EL (cell line): ENCODE measurements at places on chromosomes 1 and 21.

DNA sequence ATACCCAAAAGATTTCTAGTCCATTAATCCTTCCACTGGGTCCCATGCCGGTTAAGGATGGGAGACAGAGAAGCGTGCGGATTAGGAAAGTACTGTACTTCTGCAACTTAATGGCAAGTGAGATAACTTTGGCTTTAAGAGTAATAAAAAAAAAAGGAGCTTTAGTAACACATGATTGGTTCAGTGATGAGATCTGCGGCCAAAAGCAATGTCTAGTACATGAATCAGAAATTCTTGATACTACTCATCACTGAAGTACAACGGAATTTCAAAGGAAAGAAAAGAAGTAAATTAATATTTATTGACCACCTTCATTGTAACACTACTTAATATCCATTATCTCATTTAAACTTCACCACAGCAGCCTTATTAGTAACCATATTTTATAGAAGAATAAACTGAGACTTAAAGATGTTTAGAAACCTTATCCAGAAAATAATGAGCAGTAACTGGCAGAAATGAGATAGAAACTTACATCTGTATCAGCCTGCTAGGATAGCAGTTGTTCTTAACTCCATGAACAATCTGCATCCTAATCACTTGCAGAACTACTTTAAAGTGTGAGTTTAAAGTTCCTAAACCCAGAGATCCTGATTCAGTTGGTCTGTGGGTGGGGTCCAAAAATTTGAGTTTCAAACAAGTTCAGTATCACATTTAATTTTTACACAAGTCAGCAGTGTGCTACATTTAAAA lies 14.1 kb upstream of the NUF2 start:
- DNase-seq, result peak; percentile 89

DNA sequence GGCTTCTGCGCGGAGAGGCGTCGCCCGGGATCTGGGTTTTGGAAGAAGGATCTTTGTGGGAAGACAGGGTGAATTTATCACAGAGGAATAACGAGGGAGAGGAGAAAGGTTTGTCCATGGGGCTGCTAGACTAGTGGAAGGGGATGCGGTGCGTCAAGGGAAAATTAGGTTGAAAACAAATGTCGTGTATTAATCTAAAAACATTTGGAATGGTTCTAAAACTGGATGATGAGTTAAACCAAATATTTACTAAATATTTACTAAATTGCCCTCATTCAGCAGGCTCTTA lies 647 bp downstream of the RO60 start:
- DNase-seq, result no peak

DNA sequence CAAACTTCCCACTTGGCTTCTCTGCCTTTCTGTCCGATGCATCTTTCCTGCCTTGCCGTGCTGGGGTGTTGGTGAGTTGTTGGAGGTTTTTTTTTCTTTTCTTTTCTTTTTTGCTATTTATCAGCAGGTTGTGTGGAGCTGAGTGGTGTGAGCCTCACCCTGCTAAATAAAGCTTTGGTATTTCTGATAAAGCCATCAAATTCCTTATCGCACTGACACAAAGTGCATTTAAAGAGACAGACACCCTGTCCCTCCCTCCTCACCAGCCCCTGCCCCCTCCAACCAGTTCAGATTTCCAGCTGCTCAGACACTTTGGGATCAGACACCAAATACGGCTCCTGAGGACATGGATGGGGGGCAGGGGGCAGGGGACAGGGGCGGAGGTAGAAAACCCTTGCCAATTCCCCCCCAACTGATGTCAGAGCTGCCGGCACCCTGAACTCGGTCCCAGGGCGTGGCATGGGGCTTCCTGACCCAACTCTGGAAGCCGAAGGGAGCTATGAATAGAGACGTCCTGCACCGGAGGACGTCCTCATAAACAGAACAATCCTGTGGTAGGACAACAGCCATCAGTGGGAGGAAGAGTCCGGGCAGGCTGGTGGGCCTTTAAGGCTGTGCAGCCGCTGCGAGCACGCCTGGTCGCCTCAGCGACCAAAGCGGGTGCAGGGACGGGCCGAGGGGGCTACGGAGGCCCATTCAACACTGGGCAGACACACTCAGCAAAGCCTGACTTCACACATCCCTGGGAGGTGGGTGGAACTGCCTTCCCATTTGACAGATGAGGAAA lies 79.0 kb downstream of the CASZ1 start:
- no peak for DNase-seq

- DNase-seq, result no peak
Observed at GRCh38 chr1:53277326-53277725, 39.0 kb upstream of the MAGOH start.

GRCh38 chr1:214360525-214361164 lies 79.7 kb downstream of the SMYD2 start:
- no peak for DNase-seq

GRCh38 chr1:31523012-31523411 lies 53.3 kb upstream of the TINAGL1 start:
- no peak for DNase-seq

GRCh38 chr1:5601516-5601915 lies 390.7 kb downstream of the NPHP4 start:
- DNase-seq, result no peak

DNA sequence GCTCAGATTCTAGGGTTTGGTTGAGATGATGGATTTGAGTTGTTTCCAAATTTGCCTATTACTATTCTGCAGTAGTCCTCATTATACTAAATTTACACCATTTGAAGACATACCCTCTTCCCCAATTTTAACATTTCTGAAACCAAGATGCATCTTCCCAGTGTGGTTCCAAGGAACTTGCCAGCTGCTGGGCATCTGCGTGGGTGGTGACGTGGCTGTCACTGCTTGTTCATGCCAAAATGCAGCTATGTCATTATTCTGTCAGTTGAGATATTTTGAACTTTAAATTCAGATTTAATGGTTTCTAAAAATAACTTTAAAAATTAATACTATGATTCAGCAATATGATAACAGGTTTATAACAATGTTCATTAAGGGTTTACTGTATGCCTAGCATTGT lies 1.2 kb downstream of the ZFP69 start:
- DNase-seq, result no peak

DNA sequence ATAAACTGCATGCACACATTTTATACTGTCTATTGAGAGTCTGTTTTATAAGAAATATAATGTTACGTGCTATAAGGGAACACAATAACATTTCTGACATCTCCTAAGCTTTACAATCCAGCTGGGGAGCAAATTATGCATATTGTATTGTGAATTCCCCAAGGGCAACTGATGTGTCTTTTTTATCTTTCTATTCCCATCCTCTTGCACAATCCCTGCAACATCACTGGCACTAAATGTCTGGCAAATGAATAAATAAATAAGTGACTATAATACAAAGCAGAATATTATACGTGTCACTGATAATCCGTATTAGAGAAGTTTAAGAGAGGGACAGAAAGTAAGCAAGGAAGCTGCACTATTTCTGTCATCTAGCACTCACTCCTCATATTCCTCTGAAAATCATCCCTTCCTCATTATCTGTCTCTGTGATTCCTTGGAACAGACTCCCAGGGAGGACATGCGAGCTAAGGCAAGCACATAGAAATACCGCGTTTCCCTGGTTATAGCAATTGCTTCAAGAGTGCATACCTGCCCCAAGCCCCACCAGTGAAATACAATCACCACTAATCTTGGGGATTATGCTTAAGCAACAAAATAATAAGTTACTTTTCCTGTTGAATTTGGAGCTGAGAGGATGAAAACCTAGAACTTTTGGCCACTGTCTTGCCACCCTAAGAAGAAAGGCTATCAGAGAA lies 205.4 kb downstream of the SMYD3 start:
- DNase-seq, result no peak

- DNase-seq, result no peak
Observed at GRCh38 chr1:31581821-31582810, 5.8 kb downstream of the TINAGL1 start.

GRCh38 chr1:230243583-230244353 lies 176.7 kb downstream of the GALNT2 start:
- DNase-seq, result peak; percentile 23

DNA sequence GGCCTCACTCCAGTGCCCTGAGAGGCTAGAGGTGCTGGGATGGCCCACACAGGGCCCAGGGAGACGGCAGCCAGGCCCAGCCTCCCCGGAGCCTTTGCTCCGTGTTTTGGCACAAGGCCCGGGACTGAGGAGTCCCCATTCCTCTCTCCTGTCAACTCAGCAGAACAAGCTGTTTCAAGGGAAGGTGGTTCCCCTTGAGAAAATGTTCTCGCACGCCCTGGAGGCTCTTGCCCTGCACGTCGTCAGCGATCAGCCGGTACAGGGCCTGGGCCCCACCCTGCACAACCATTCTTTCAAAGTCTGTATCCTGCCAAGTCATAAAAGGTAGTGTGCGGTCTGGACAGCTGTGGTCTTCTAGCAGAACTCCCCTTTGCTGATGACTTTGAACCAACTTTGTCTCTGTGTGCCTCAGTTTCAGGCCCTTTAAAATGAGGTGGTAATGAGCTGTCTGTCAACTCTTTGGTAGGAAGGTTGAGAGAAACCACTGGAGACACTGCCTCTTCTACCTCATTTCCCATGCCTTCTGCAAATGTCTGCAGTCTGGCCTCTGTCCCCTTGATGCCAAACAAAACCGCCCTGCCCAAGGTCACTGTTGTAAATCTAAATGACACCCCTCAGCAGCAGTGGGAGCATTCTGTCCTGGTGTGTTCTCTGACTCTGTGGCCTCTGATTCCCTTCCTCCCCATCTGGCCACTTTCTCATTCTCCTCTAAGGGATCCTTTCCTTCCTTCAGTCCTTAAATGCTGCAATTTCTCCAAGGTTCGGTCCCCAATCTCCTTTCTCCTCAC lies 138.6 kb upstream of the JUN start:
- DNase-seq, result peak; percentile 21

GRCh38 chr1:205792961-205793673 lies 17.8 kb upstream of the RAB29 start:
- no peak for DNase-seq

- peak; percentile 66 for DNase-seq
Observed at GRCh38 chr1:45721207-45721606, 29.2 kb downstream of the IPP start.

GRCh38 chr1:80909172-80909784 lies 891.5 kb upstream of the ADGRL2 start:
- DNase-seq, result no peak

- no peak for DNase-seq
Observed at GRCh38 chr1:236861560-236862218, 66.6 kb downstream of the MTR start.

GRCh38 chr1:201656311-201657032 lies 117.5 kb downstream of the NAV1 start:
- peak; percentile 50 for DNase-seq

DNA sequence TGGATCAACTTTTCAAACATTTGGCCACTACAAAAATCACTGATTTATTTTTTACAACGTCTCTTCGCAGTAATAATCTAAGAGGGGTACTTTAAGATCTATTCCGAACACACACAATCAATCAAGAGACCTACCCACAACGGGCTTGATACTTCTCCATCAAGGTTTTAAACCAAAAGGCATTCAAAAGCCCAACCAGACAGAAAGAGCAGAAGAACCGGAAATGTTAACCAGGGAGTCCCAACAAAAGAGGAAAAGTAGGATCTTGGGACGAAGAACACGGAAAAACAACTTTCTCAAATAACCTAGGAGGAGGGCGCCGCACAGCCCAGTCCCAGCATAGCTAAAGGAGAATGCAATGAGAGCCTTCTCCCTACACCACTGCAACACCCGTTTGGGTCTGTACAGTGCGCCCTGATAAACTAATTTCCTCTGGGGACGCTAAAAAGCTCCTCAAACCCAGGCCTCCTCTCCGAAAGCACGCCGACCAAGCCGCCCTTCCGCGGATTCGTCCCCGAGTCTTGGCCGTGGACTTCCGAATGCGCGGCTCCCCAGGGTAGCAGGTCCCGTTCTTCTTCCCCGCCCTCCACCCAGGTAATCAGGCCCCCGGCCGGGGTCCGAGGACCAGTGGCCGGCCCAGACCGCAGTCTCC lies 623 bp downstream of the RPL22 start:
- DNase-seq, result peak; percentile 21

DNA sequence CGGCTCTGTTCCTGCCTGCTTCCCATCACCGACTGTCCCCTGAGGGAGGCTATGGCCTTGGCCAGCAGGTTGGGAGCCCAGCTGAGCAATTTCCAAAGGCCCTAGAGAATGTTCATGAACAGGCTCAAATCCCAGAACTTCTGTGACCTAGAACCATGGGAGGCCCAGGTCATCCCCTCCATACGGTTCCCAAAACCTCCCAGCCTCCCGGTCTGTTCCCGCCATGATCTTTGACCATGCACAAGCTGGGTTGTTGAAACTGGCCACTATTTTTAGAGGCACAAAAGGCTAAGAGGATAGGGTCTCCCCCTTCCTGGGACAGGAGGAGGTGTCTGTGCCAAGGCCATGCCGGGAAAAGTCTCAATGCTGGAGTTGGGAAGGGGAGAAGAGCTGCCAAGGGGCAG lies 27.5 kb downstream of the EPHA2 start:
- DNase-seq, result no peak

GRCh38 chr1:42952303-42953001 lies 6.2 kb downstream of the SLC2A1 start:
- DNase-seq, result no peak

- DNase-seq, result no peak
Observed at GRCh38 chr1:111758373-111758772, 2.7 kb downstream of the DDX20 start.

- no peak for DNase-seq
Observed at GRCh38 chr1:145784409-145784808, 39.5 kb downstream of the RNF115 start.

- no peak for DNase-seq
Observed at GRCh38 chr21:41902946-41903345, 23.8 kb upstream of the PRDM15 start.

DNA sequence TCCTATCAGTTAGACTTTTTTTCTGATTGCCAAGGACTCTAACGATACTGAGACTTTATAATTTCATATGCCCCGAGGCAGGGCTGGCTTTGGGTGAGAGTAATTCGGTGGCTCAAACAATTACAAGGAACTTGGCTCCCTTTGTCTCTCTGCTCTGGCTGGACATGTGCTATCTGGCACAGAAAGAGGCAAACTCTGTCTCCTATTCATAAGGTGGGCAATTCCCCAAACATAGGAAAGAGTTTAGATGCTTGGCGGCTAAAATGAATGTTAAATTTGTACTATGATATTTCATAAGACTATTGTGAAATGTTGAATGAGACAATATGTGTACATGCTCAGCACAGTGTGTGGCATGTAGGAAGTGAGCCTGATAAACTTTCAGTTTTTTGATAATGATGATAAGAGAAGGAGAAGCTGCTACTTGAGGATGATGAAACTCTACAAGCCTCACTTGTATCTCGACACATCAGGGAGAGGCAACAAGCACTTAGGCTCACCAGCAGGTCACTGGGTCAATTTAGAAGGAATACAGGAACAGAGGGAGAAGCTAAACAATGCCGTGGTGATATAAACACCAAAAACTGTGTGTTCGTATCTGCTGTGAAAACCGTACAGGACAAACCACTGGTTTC lies 12.6 kb upstream of the NTPCR start:
- no peak for DNase-seq

- DNase-seq, result peak; percentile 99
Observed at GRCh38 chr1:55310505-55310971, 95.4 kb upstream of the USP24 start.

- peak; percentile 79 for DNase-seq
Observed at GRCh38 chr1:226882631-226883409, 12.4 kb downstream of the PSEN2 start.

GRCh38 chr1:69246109-69246508 lies 321.6 kb upstream of the LRRC7 start:
- DNase-seq, result no peak
